WTC11 (cell line): ENCODE measurements at places on chromosomes 7 and 10. TPM values are rescaled to one million over a fixed set of nuclear protein-coding genes. Genes with fewer than 3 reads are reported as not detected.

Gene PRSS1
- total RNA-seq = 9.9 to 14.8 TPM (median 11.1 TPM) in 3 replicates

Gene KLLN
- total RNA-seq = 0.52 to 1.1 TPM (median 1.0 TPM) in 3 replicates

Gene ARHGAP22
- 8.2 to 8.6 TPM (median 8.3 TPM) in 3 replicates for total RNA-seq

Gene ZP3
- total RNA-seq = 1.8 to 9.3 TPM (median 3.3 TPM) in 3 replicates

Gene DYDC2
- 1.9 to 3.3 TPM (median 2.4 TPM) in 3 replicates for total RNA-seq

Gene OR6B1
- total RNA-seq = not detected in 3 replicates

Gene SMO
- total RNA-seq = 56.9 to 61.4 TPM (median 60.3 TPM) in 3 replicates

Gene GNGT1
- total RNA-seq = 0.63 to 1.3 TPM (median 1.2 TPM) in 3 replicates

Gene SERPINE1
- total RNA-seq = 1.1 to 2.6 TPM (median 2.2 TPM) in 3 replicates

Gene AS3MT
- total RNA-seq = 8.8 to 10.4 TPM (median 9.3 TPM) in 3 replicates

Gene PLXDC2
- total RNA-seq = 31.7 to 37.9 TPM (median 37.8 TPM) in 3 replicates

Gene ASB4
- 0.07 TPM in 2 of 3 replicates, not detected in the other for total RNA-seq

Gene LEP
- total RNA-seq = not detected in 3 replicates
